ENCODE measurements at places on chromosomes 6 and 20. TPM values are rescaled to one million over a fixed set of nuclear protein-coding genes. Genes with fewer than 3 reads are reported as not detected.

DNA sequence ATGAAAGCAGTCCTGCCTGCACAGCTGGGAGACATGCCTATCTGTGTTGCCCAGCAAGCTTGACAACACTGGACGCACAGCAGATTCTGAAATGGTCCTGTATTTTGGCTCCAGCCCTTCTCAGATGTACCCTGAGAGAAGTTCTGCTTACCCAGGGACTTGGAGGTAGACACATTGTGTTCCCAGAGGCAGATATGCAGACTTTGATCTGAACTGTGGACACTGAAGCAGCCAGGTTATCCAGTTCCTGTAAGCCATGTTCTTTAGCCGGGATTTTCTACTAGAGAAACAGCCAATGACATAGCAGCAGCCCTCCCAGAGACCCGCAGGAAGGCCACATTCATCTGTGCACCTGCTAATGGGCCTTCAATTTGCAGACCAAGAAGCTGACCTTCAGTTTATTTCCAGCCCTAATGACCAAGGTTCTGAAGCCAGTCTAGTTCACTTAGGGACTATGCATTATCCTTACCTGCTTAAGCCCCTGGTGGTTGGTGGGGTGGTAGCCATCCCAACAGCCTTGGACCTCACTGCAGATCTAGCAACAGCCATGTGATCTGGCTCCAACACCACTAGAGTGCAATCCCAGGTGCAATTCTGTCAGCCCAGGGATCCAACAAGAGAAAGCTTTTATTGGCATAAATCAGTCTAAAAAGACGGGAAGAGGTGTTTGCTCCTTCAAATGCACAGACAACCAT, 134.2 kb downstream of the MEI4 start:
- DNase-seq, result no peak

- no peak for DNase-seq
These were observed 130.0 kb upstream of the SGK1 start for GRCh38 chr6:134447883-134448387.

DNA sequence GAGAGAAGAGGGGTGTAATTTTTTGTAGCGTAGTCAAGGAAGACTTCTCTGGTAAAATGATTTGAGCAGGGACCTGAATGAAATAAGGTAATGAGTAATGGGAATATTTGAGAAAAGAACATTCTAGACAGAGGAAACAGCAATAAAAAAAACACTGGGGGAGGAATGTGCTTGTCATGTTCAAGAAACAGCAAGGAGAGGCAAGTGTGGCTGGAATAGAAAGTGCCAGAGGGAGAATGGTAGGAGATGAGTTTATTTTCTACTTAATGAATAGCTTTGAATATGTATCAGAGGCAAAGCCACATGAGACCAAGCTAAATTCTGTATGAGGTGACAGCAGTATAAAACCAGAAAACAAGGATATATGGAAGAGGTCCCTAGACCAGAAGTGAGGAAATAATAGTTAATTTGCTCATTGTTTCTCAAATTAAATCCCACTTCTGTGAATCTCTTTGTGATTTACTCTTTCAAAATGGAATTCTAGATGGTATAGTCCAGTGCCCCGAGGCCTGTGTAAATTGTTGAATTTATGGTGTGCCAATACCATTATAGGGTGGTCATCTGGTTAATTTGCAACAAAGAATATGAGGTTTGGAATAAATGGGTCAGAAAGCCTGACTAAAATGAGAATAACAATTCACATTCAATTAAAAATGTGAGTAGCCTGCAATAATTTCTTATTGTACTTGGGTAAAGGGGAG, 170.2 kb downstream of the CDKAL1 start:
- DNase-seq, result no peak

DNA sequence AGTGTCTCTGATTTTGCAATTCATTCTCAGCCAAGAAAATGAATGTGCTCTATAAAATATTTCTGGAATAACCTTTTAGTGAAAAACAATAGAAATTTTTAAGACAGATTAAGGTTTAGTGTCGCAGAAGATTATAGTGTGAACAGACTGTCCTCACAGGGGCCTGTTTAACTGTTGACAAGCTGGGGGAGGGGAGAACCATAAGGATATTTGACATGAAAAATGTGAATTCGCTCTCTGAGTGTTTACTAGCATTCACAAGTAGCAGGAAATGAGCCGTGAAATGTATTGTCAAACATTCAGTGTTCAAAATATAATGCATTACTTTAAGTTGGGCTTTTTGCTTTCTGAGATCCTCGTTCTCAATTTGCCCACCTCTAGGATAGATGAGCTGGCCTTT, 134.8 kb upstream of the TSHZ2 start:
- DNase-seq, result no peak

DNA sequence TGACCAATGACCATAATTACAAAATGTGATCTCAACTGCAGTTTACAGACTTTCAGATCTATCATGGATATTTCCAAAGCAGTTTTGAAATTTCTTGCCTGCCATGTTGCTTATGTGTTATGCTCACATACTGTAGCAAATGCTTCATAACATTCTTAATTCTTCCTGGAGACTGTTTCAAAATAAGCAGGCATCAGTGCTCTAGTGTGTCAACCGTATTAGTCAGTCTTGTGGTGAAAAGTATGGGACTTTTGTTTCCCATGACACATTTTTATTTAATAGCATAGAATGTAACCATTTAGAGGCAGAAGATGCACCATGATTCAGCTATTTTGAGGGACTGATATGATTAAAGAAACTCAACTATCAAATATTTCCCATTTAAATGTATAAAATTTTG, 1.7 kb downstream of the POPDC3 start:
- no peak for DNase-seq

DNA sequence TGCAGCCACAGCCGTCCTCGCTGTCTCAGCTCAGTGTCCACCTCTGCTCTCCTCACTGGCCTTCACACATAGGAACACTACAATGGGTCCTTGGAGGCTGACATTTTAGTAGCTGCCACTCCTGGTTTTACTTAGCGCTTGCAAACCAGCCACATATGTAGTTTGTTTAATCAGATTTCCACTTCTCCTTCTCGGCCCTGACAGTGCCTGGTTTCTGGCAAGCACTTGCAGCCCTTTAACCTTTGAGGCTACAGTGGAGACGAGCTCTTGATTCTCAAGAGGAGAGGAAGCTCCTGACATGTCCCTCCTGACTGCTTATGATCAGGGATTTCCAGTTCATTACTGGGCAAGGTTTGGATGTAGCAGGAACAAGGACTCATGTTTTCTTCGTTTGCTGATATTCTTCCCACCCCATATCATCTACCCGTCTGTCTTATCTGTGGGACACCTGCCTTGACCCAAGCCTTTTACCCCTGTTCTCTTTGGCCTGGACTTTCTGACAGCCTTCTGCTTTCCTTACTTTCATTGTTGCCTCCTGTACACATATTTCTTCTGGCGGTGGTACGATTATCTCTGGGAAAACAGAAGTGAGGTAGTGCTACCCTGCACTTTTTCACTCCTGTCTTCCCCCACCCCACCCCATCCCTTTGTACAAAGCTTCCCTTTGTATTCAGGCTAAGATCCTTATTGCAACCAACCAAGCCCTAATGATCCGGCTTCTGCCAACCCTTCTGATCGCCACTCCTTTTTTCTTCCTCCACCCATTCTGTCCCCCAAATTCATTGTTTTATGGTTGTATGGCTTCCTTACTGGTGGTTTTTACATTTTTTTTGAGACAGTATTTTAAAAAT, 31.2 kb downstream of the CEP43 start:
- DNase-seq, result no peak

- DNase-seq, result no peak
These were observed 39.4 kb upstream of the EEF1A1 start for GRCh38 chr6:73560182-73560732.

- no peak for DNase-seq
These were observed 5.2 kb downstream of the BTBD9 start for GRCh38 chr6:38634518-38634917.

DNA sequence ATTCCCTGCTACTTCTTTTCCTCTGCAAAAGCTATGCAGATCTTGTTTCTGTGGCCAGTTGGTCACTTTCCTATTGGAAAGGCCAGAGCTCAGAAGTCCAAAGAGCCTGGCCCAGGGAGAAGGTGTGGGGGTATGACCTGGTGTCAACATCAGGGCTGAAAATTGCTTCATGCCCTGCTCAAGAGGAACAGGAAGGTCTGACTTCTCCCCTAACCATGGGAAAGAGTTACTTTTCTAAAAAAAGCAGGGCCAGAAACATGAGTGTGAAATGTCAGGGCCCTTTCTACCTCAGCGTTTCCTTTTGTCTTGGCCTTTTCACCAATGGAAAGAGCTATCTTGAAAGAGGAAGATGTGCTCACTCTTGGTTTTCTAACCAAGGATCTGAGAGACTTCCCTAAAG, 117.4 kb downstream of the MAFB start:
- no peak for DNase-seq

- DNase-seq, result no peak
These were observed 2.4 kb upstream of the MDGA1 start for GRCh38 chr6:37699887-37700619.

- DNase-seq, result no peak
These were observed 199.7 kb downstream of the SOD2 start for GRCh38 chr6:159493231-159493897.

DNA sequence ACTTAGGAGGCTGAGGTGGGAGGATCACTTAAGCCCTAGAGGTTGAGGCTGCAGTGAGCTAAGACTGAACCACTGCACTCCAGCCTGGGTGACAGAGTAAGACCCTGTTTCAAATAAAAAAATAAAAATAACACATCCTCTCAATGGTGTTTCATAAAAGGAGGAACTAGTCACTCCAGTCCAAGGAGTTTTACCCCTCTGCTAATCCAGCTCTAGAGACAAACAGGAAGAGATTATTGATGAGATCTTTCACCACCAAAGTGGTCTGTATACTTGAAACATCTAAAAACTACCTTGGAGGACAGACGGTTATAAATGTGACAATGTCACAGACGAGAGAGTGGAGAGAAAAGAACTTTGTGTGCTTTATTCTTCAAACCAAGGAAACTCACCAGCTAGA, 58.2 kb downstream of the PIGU start:
- no peak for DNase-seq

DNA sequence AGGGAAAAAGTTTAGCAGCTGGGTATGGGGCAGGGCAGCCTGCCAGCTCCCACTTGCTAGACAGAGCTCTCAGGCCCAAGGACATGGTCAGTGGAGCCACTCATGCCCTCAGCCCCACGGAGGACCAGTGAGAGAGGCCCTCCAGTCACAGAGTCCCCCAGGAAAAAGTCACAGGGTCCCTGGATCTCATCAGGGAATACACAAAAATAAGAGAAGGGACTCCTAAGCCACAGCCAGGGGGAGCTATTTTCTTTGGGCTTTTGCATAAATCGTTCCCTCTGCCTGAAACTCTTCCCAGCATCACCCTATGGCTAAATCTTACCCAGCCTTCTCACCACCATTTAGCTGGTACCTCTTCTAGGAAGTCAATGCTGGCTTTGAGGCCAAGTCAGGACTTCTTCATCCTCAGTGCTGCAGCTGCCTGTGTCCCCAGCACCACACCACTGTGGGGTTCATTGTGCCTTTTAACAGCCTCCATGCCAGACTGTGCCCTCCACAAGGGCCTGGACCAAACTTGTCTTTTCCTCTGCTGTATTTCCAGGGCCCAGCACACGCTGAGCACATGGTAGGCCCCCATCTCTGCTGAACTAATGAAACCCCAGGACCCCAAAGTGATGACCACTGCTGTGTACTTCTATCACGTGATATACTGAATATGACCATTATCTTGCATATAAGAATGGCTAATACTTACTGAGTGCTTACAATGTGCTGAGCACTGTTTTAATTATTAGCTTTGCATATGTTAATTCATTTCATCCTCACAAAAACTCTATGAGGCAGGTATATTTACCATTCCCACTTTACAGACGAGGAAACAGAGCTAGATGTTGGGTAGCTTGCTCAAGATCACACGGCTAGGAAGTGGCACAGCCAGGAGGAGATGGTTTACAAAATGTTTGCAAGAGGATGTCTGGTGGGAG, 2.0 kb downstream of the ZNF335 start:
- no peak for DNase-seq

DNA sequence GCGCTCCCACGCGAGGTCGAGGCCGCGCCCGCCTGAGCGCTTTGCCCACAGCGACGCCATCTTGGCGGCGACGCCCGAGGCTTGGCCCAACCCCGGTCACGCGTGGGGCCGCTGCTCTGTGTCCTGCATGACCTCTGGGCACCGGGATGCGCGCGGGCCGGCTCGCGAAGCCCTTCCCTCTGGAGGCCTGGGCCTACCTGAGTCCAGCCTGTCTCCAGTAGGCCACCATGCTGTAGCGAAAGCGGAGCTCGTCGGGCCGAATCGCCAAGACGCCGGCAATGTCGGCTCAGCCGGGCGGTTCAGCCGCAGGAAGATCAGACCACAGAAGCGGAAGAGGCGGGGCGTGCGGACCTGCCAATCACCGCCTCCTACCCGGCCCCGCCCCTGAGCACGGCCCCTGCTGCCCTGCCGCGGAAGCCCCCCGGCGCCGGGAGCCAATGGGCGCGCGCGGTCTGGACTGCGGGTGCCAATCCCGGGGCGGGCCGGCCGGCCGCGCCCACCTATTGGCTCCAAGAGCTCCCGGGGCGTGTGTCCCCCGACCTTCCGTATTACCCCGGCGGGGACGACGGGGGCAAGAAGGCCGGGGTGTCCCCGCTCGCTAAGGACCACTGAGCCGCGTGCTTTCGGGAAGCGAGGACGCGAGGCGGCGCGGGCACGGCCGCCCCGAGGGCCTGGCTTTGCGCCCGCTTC, at the start of gene ATP5F1E:
Gene ATP5F1E, minus strand, starts transcription at position 313 of the 690 bp plus-strand sequence. Its CDS starts 84 bp downstream, at position 229.
- peak; percentile 96 for DNase-seq

GRCh38 chr6:106300944-106301343, 24.6 kb downstream of the ATG5 start:
- no peak for DNase-seq

- no peak for DNase-seq
These were observed 8.5 kb downstream of the L3MBTL3 start for GRCh38 chr6:130026859-130027258.

- DNase-seq, result no peak
These were observed 413.3 kb downstream of the ESR1 start for GRCh38 chr6:152220786-152221185.

- no peak for DNase-seq
These were observed 54.6 kb upstream of the DDR1 start for GRCh38 chr6:30829639-30830255.

DNA sequence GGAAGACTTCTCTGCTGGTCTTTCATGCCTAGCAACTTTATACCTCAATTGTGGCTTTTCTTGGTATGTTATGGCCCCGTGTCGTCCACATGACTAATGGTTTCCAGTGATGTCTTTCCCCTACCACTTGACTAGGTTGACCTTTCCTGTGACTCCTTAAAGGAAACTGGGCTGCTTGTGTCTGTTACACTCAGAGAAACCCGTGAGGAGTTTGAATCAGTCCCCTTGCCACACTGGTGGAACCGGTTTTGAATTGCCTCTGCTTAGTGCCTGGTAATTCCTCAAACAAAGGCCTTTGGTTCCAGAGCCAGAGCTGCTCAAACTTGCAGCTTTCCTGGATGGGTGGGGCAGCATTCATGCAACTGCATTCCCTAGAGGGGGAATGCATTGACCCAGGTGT, 21.9 kb downstream of the ECT2L start:
- no peak for DNase-seq

PBOV1 gene
- total RNA-seq, result not detected

NKX2-4 gene
- not detected for total RNA-seq

PTCRA gene
- total RNA-seq, result not detected

LRRN4 gene
- not detected for total RNA-seq

PTPRK gene
- total RNA-seq, result 3.2 TPM

ARHGAP18 gene
- total RNA-seq, result 3.8 TPM

EYA2 gene
- not detected for total RNA-seq

EEF1A2 gene
- total RNA-seq, result 0.80 TPM

BYSL gene
- 88.5 TPM for total RNA-seq

CD164 gene
- 251 TPM for total RNA-seq

LAMA2 gene
- 0.65 TPM for total RNA-seq

LRRC73 gene
- total RNA-seq, result 0.12 TPM

HAO1 gene
- not detected for total RNA-seq

DEF6 gene
- total RNA-seq, result 125 TPM

KIF13A gene
- not detected for total RNA-seq

VSX1 gene
- not detected for total RNA-seq

BPHL gene
- 7.9 TPM for total RNA-seq

SNAP91 gene
- total RNA-seq, result not detected

All from activated T-helper 1 cell treated with anti-CD3 and anti-CD28 coated beads, Interleukin-12 subunit alpha, Interleukin-12 subunit beta, Interleukin-2, Interleukin-4 antibody, amounts not matched to agents 30 ng/mL and 10 ng/mL and 1 ng/mL, durations not matched to agents 14 hours and 24 hours and 36 hours (primary cell).